ENCODE measurements at places on chromosomes 13 and 19. TPM values are rescaled to one million over a fixed set of nuclear protein-coding genes. Genes with fewer than 3 reads are reported as not detected.

ATP8A2 gene
- 0.38 TPM for polyA plus RNA-seq

SIGLEC10 gene
- polyA plus RNA-seq: not detected

CYP4F12 gene
- polyA plus RNA-seq: 0.06 TPM

F2RL3 gene
- not detected for polyA plus RNA-seq

LMTK3 gene
- polyA plus RNA-seq: 3.6 TPM

NBEA gene
- polyA plus RNA-seq: 0.01 TPM

SLC46A3 gene
- polyA plus RNA-seq: 7.7 TPM

ZNF229 gene
- 1.5 TPM for polyA plus RNA-seq

ACP7 gene
- 0.97 TPM for polyA plus RNA-seq

C19orf38 gene
- not detected for polyA plus RNA-seq

AP1M2 gene
- polyA plus RNA-seq: 112 TPM

PSG1 gene
- not detected for polyA plus RNA-seq

ZNF536 gene
- polyA plus RNA-seq: not detected

Data from foreskin keratinocyte (primary cell).